ENCODE measurements at places on chromosomes 11 and 22.
A peak's percentile ranks its signal among the peaks of the same experiment; 100 is the strongest.

DNA sequence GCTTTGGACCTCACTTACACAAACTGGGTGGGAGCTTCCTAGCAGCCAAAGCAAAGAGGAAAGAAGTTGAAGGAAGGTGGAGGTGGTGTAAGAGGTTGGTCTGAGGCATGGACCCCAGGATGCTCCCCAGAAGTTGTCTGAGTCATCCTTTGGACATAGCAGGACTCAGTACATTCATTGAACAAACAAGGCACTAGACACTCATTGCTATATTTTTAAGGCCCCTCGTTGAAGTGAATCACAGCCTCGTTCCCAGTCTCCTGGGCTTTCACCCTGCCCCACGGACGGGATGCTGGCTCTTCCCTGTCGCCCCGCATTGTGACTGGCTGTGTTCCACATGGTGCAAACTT, 95.9 kb upstream of the FGF3 start:
- DNase-seq: no peak

GRCh38 chr22:35195821-35196220, 61.5 kb upstream of the HMGXB4 start:
- DNase-seq: no peak

- no peak for DNase-seq
Observed at GRCh38 chr11:31676280-31676982, 134.7 kb downstream of the PAX6 start.

DNA sequence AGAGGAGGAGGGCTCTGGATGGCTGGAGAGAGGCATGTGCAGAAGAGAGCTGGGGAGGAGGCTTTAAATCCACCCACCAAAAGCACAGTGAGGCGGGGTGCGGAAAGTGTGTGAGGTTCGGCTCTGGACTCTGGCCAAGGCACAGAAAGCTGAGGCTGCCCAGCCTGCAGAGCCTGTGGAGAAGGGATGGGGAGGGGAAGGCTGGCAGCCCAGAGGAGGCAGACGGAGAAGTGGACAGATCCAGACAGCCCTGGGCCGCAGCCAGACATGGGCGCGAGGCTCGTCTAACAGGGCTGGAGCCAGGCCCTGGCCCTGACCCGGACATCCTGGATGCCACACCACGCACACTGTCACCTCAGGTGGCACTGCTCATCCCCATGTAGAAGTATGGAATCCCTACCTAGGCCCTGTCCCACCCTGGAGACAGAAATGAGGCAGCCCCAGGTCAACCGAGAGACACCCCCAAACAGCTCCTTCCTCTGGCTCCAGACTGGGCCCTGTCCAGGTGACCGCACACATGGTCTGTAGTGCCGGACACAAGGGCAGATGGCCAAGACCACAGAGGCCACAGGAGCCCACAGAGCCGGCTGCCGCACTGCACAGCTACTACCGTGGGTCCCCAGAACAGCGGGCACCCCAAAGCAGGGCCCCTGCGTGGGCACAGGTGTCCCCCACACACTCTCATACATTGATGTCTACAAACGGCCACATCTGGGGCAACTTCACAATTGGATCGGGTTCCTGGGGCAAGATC, 16.6 kb upstream of the MOB2 start:
- DNase-seq: peak; percentile 74

GRCh38 chr22:41523464-41524221, 20.6 kb downstream of the POLR3H start:
- peak; percentile 34 for DNase-seq

GRCh38 chr11:27563201-27563600, 56.6 kb upstream of the LIN7C start:
- no peak for DNase-seq

DNA sequence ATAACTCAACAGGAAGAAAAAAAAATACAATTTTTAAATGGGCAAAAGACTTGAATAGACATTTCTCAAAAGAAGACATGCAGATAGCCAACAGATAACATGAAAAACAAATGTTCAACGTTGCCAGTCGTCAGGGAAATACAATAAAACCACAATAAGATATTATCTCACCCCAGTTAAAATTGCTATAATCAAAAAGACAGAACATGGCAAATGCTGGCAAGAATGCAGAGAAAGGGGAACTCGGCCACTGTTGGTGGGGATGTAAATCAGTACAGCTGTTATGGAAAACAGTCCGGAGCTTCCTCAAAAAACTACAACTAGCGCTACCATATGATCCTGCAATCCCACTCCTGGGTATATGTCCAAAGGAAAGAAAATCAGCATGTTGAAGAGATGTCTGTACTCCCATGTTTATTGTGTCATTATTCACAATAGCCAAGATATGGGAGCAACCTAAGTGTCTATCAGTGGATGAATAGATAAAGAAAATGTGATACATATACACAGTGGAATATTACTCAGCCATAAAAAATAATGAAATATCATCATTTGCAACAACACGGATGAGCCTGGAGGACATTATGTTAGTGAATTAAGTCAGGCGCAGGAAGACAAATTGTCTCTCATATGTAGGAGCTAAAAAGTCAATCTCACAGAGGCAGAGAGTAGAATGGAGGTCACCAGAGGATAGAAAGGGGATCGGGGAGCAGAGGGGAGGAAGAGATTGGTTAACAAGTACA, 12.2 kb upstream of the CYTH4 start:
- no peak for DNase-seq

DNA sequence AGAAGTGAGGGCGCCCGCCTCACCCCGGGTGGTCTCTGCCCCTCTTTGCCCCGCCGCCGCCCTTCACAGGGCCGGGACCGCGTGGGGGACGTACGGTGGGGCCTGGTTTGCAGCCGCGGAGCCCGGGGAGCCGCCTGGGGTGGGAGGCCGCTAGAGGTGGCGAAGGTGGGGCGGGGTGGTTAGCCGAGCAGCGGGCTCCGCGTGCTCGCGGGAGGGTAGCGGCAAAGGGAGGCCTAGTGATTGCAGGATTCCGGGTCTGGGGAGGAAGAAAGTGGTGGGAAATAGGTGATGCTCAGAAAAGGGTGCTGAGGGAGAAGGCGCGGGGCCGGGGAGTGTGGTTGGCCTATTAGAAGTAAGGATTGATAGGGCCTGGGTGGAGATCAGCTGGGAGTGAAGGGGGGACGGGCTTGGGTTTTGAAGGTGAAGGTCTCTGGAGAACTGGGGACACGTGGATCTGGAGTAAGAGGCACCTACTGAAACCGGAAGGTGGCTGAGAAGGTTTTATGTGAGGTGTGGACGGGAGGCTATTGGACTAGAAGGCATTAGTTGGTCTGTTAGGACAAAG, 571 bp downstream of the FAR1 start:
- peak; percentile 51 for DNase-seq

- peak; percentile 84 for DNase-seq
Observed at GRCh38 chr11:69416762-69417698, 64.4 kb upstream of the LINC01488 start.

- DNase-seq: peak; percentile 13
Observed at GRCh38 chr11:69308491-69308911, 14.5 kb downstream of the MYEOV start.

- DNase-seq: no peak
Observed at GRCh38 chr11:29282088-29282487, 734.7 kb downstream of the KCNA4 start.

GRCh38 chr22:37290737-37291136, 8.4 kb downstream of the CYTH4 start:
- no peak for DNase-seq

- peak; percentile 47 for DNase-seq
Observed at GRCh38 chr22:39622881-39623367, 52.4 kb downstream of the CACNA1I start.

DNA sequence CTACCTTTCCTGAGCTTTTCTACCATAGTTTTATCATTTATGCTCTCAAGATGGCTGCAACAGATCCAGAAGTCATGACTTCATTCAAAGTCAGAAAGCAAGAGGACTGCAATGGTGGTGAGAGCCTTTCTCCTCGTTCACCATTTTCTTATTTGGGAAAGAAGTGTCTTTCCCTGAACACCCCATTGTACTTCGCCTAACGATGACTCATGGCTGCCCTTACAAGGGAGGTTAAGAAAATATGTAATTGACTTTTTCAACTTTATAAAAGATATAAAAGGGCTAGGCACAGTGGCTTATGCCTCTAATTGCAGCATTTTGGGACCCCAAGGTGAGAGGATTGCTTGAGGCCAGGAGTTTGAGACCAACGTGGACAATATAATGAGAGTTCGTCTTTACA, 541.7 kb downstream of the METTL15 start:
- no peak for DNase-seq

GRCh38 chr11:36948460-36949127, 350.6 kb upstream of the RAG2 start:
- peak; percentile 86 for DNase-seq

GRCh38 chr22:27218012-27218920, 560.9 kb downstream of the MIAT start:
- no peak for DNase-seq

- DNase-seq: no peak
Observed at GRCh38 chr11:103798446-103798845, 238.0 kb upstream of the DDI1 start.

- DNase-seq: no peak
Observed at GRCh38 chr22:25874327-25874726, 132.3 kb downstream of the MYO18B start.

DNA sequence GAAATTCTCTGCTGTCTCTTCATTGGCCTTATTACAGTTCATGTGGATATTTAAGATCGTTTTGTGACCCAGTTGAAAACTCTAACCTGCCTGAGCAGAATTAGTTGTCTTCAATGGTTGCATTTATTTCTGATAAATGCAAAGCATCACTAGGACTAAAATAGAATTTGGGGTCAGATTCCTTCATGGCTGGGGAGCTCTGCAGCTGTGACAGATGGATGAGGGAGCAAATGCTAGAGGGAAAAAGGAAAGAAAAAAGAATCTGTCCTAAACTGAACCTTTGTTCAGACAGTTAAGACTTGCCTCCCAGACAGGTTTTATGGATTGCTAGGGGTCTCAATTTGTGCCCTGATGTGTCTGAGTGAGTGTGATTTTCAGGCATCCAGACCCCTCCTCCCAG, 113.0 kb downstream of the SYT9 start:
- no peak for DNase-seq

- DNase-seq: peak; percentile 77
Observed at GRCh38 chr22:29004647-29005371, 56.8 kb downstream of the C22orf31 start.

- no peak for DNase-seq
Observed at GRCh38 chr11:73121692-73122091, 20.4 kb downstream of the FCHSD2 start.

- DNase-seq: peak; percentile 17
Observed at GRCh38 chr11:130313383-130314183, 1.1 kb downstream of the ZBTB44 start.

DNA sequence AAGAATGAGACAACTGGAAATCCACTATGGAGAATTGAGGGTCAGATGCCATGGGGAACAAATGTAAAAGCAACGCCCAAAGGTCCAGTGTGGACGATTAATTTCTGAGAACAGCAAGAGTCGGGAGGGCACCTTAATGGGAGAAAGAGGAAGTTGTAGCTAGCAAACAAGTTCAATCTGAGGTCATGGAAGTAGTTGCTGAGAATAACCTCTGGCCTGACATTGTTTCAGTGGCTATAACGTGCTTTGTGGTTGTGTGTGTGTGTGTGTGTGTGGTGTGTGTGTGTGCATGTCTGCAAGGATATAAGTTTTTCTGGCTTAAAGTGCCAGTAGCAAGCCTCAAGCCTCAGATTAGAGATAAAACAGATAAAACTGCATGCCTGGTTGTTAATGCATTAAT, 1630.1 kb upstream of the TENM4 start:
- no peak for DNase-seq

DNA sequence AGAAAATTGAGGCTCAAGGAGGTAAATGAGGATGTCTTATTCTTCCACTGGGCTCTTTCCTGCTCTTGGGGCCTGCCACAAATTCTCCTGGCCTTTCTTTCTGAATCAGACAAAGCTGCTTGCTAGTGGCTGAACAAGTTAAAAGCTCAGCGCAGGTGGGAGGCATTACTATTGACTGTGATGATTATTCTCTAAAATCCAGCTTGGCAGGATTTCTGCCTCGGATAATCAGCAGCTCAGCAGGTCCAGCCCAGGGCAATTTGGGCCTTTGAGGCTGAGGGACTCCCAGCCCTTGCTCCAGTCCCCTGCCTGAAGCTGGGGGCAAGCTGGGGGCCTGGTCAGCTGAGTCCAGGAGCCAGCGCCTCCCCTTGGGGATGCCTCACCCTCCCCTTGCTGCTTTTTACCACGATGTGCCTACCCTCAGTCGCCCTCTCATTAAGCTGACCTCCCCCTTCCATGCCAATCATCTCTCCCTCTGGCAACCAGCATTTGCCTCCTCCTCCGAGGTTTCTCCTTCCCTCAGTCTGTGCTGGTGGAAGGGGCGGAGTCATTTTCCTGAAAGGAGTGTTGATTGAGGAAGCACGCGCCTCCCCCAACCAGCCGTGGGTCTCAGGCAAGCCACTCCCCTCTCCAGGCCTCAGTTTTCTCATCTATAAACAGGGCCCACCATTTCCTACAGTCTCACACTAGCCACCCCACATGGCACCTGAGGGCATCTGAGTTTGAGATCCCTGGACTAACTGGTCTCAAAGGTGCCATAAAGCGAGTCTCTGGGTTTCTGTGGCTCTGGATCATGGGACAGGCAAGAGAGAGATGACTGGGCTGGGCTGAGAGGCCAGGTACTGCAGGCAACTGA, 60.6 kb upstream of the PRDM11 start:
- DNase-seq: no peak

DNA sequence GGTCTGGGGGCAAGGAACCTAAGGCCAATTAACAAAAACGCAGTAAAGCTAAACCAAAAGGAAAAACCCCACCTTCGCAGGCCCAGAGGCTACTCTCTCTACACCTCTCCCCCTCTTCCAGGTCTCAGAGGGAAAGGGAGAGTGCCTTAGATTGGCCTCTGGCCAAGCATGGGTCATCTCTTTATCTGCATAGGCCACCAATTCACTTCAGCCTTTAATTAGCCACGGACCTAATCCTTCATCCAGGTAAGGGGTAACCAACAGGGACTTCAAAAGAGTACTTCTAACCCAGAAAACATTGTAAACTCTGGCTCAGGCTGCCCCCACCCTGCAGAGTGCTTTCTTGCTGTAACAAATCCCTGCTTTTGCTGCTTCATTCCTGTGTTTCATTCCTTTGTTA, 9.4 kb downstream of the VSTM5 start:
- DNase-seq: no peak

GRCh38 chr22:47816863-47817210, 1054.4 kb downstream of the TBC1D22A start:
- no peak for DNase-seq

GRCh38 chr11:92841719-92842118, 127.7 kb upstream of the MTNR1B start:
- DNase-seq: no peak

DNA sequence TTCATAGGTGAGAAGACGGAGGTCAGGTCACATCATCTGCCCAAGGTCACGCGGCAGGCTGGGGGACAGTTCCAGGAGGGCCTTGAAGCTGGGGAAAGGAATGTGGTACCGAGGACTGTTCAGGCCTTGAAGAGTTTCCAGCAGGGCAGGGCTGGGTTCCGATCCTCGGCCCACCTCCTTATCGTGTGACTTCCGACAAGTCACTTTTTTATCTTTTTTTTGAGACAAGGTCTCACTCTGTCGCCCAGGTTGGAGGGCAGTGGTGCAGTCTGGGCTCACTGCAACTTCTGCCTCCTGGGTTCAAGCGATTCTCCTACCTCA, 623 bp downstream of the NDUFS8 start:
- no peak for DNase-seq
